Left ventricle myocardium superior (tissue), 1 donor: ENCODE measurements at places on chromosomes 5 and 9. TPM values are rescaled to one million over a fixed set of nuclear protein-coding genes. Genes with fewer than 3 reads are reported as not detected.

The GZMA gene
- 0.87 TPM for total RNA-seq

The GPR150 gene
- not detected for total RNA-seq

The GALNT12 gene
- total RNA-seq = 0.64 TPM

The C5orf52 gene
- not detected for total RNA-seq

The TMOD1 gene
- 205 TPM for total RNA-seq

The CDX1 gene
- not detected for total RNA-seq

The IL31RA gene
- not detected for total RNA-seq

The MED10 gene
- total RNA-seq = 29.2 TPM

The MCTP1 gene
- total RNA-seq = 6.4 TPM

The NR2F1 gene
- total RNA-seq = 1.9 TPM

The PIP5K1B gene
- 85.3 TPM for total RNA-seq

GRCh38 chr9:134034215-134035040 is 9.1 kb downstream of the BRD3OS start:
- no peak for DNase-seq

DNA sequence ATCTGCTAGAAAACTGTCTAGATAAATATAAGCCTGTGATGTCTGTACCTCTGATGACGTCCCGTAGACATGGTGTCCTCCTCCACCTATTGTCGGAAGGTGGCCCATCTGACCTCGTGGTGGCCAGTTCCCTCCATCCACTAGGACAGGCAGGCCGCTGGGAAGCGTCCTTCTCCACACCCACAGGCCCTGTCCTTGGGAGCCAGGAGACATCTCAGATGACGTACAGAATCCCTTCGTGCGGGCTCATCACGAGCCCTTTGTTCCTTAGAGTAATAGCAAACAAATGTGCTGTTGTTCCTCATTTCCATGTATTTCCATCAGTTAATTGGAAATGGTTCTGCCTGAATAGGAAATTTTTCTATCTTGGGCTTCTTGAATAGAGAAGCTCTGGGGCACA is 38.3 kb upstream of the TENT4A start:
- no peak for DNase-seq

DNA sequence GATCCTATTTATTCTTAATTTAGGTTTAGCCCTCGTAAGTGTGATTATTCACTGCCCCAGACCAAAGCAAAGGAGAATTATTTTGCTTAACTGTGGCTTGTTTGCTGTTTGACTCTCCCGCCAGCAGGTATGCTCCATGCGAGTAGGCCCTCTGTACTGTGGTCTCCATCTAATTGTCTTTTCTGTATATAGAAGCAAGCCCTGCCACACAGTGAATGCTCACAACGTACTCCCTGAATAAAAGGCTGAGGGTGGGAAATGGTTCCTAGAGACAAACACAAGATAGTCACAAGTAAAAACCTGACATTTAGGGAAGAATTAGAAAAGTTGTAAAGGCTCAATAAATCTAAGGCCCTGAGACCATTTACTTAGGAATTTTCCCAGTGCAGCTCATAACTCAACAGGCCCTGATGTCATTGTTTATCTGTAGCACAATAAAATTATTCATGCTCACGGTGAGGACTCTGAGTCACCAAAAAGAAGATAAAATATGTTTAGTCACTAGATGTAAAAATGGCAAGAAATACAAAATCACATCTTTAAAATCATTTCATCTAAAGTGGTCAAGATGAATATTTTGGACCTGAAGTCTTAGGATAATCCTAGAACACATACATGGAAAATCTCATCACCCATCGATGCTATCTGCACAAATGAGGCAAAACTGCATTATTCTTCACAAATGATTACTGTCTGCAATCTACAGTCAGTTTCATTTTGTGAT is 473.2 kb downstream of the ENC1 start:
- no peak for DNase-seq

GRCh38 chr5:103465891-103466290 is 96.7 kb downstream of the NUDT12 start:
- DNase-seq = no peak

DNA sequence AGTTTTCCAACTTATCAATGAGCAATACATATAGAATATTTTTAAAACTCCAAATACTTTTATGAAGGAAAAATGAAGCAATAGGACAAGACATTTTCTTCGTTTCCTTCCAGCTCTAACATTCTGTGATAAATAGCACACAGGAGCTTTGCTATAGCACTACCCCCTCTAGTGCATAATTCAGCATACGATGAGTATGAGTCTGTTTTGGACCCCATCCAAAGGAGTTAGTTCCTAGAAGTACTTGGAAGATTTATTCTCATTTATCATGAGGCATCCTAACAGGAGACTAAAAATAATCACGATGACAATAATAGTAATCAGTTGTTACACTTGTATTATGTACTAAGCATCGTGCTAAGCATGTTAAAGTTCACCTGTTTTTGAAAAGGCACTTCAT is 1061.3 kb upstream of the DMAC1 start:
- no peak for DNase-seq

GRCh38 chr9:21561502-21561901 is 79.4 kb upstream of the IFNE start:
- no peak for DNase-seq

DNA sequence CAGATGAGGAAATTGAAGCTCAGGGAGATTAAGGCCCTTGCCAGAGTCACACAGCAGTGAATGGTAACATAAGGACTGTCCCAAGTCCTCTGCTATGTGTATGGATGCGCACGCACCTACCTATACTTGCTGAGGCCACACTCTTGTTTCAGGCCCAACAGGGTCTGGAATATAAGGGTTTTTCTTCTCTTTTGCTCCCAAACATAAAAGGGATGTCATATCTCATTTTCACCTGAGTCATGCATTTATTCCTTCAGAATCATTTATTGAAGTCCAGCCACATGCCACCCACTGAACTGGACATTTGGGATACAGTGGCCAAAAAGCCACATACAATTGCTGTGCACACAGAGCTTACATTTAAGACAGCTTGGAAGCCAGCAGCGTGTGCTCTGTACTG is 92.0 kb downstream of the SH3TC2 start:
- DNase-seq = no peak

- DNase-seq = no peak
Measured at GRCh38 chr5:177306674-177307543, 3.3 kb downstream of the PRELID1 start.

DNA sequence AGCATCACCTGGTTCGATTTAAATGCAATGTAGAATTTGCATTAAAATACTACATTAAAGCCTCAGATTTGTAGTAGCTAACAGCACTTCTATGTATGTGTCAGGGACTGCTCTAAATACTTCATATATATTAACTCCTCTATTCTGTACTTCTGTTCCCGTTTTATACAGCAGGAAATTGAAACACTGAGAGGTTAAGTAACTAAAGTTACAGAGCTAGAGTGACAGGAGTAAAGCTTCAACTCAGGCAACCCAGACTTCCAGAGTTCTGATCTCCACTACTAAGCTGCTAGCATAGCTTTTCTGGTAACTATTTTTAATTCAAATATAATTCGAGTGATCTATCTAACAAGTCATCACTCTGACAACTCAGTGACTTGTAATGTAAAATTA is 619 bp upstream of the APC start:
- DNase-seq = no peak

DNA sequence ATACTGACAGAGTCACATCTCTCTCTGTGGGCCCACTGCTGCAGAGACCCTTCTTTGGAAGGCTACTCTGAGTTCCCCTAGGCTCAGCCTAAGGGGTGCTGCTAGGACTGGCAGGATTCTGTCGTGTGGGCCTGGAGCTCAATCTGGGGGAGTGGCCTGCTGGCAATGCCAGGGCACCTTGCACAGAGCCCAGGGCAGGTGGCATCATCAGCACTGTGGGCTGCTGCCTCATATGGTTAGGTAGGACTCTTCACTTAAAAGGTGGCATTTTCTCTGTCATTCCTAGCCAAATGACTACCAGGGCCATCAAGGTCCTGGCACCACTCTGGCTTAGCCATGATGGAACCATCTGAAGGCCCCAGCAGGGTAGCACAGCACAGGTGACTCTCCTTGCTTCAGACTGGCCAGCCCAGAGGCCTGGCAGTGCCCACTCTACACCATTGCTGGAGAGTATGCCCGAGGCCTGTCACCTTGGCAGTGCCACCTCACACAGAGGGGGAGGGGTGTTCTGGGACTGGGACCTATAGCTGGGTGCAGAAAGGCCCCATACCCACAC is 21.9 kb downstream of the PITX1 start:
- DNase-seq = no peak

- DNase-seq = no peak
Measured at GRCh38 chr5:79742549-79743136, 53.0 kb downstream of the CMYA5 start.

DNA sequence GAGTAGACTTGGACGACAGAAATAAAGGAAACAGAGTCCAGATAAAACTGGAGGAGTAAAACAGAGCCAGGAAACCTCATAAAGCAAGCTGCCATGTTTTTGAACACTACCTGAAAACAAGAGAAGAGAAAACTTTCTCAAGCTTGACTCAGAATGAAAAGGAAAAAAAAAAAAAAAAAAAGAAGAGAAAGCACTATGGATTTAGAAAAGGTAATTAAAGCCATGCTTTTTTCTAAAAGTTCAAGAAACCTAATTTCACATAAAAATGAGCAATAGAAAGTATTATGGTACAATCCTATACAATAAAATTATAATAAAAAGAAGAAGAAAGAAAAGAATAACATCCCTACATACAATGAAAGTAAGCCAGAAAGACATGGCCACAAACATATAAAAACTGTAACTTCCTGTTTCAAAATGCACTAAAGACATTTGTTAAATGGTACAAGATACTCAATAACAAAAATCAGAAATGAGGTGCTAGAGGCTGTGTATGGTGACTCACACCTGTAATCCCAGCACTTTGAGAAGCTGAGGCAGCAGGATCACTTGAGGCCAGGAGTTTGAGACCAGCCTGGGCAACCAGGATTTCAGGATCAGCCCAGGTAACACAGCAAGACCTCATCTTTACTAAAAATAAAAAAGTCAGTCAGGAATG is 129.5 kb downstream of the SIL1 start:
- DNase-seq = no peak

- no peak for DNase-seq
Measured at GRCh38 chr5:60978968-60979367, 34.0 kb downstream of the NDUFAF2 start.

GRCh38 chr5:10654566-10654965 is 90.7 kb downstream of the ANKRD33B start:
- no peak for DNase-seq

GRCh38 chr9:136961279-136962065 is 9.4 kb downstream of the LCN12 start:
- peak; percentile 81 for DNase-seq

- no peak for DNase-seq
Measured at GRCh38 chr9:92632641-92633040, 37.3 kb downstream of the IPPK start.

GRCh38 chr9:129177791-129178567 is at the start of gene IER5L:
TSS of gene IER5L (minus strand) at chr9:129178261. CDS start at chr9:129178052, 209 bp downstream.
- DNase-seq = peak; percentile 96

- no peak for DNase-seq
Measured at GRCh38 chr9:84387821-84388220, 47.3 kb upstream of the SLC28A3 start.
